ENCODE measurements at places on chromosomes 4 and X. TPM values are rescaled to one million over a fixed set of nuclear protein-coding genes. Genes with fewer than 3 reads are reported as not detected.

GRCh38 chr4:48899950-48900349, 6.6 kb downstream of the OCIAD2 start:
- DNase-seq, result no peak

GRCh38 chrX:30302956-30303355, 6.2 kb downstream of the NR0B1 start:
- DNase-seq, result peak; percentile 10

DNA sequence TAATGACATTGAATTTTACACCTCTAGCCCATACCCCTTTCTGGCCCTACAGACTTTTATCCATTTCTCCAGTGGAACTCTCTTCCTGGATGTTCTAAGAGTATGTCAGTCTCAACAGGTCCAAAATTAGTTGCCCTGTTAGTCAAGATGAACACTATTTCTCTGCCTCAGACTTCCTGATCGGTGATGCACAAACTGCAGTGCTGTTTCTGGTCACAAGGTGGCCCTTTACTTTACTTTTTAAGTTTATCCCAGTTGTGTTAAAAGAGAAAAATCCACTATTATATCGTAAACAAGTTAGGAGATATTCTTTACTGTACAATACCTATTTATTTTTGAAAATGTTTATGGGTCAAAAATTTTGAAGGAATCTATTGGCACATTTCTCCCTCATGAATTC, 13.1 kb downstream of the TCEAL7 start:
- peak; percentile 29 for DNase-seq

- DNase-seq, result no peak
These were observed 83.5 kb upstream of the AFF2 start for GRCh38 chrX:148416931-148417330.

GRCh38 chr4:138596896-138597295, 354.7 kb upstream of the SLC7A11 start:
- peak; percentile 73 for DNase-seq

GRCh38 chrX:35340465-35340864, 397.9 kb downstream of the FAM47B start:
- DNase-seq, result no peak

The CRLF2 gene
- polyA plus RNA-seq, result not detected

GRCh38 chr4:146134761-146135445, 40.6 kb upstream of the LSM6 start:
- peak; percentile 9 for DNase-seq

The ZNF518B gene
- 12.1 TPM for polyA plus RNA-seq

DNA sequence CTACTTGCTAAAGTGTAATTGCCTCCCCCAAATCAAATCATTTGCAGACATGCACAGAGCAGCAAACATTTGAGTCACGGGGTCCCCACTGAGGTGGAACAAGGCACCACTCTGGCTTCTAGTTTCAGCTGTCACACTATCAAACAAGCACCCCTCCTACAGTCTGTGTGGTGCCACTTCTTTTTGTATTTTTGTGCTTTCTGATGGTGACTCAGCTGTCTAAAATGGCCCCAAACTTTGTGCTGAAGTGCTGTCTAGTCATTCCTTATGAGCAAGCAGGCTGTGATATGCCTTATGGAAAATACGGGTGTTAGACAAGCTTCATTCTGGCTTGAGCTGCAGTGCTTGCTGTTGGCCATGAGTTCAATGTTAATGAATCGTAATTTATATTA, 15.4 kb downstream of the IGFBP7 start:
- DNase-seq, result no peak

The TRIML1 gene
- not detected for polyA plus RNA-seq

DNA sequence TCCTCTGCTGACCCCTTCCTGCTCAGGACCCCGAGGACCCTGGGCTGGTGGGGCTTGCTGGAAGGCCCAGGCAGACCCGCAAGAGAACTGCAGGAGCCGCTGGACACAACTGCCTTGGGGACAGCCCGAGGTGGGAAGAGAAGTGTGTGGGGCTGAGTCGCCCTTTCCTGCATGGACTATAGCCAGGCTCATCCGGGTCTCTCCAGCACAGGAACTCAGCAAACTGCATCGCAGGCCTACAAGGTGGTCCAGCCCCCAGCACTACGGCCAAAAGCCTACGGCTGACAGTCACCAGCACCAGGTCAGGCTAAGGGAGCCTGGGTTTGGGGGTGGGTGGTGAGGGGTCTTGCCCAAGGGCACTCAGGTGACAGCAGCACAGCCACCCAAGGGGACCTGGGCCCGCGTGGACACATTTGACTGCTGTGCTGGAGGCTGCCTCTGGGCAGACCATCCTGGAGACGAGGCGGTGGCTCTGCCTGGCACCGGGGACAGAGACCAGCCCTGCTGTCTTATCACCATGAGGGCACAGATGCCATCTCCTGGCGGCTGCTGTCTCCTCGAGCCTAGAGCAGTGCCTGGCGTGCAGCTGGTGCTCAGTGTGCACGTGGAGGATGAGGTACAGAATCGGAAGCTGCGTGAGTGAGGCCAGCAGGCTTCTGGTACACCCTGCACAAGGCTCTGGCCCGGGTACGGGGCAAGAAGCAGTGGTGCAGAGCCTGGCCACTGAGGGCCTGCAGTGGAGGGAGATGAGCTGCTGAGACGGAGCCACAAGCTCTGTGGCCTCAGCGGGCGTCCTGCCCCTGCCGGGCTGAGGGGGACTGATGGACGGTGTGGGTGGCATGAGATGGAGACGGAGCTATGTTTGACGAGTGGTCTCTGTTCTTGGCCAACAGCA, 15.1 kb downstream of the LRPAP1 start:
- DNase-seq, result no peak

GRCh38 chr4:6840062-6840976, 57.8 kb downstream of the KIAA0232 start:
- no peak for DNase-seq

DNA sequence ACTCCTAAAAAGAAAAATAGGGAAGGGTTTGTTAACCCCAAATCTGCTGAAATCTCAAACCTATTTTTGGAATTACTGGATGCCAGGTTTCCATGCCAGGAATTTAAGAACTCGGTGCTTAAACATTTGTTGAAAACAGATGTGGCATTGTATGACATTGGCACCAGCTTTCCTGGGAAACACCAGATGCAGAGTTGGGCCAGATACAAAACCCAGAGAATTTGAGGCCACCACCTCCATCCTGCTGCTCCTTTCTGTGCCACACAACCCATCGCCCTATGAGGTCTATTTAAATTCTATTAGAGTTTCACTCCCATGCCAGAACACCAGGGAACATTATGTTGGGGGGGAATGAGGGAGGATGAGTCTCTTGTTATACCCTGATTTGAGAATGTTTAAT, 71.7 kb downstream of the ARAP2 start:
- DNase-seq, result peak; percentile 19

GRCh38 chr4:33470805-33471204, 2750.6 kb downstream of the PCDH7 start:
- DNase-seq, result no peak

DNA sequence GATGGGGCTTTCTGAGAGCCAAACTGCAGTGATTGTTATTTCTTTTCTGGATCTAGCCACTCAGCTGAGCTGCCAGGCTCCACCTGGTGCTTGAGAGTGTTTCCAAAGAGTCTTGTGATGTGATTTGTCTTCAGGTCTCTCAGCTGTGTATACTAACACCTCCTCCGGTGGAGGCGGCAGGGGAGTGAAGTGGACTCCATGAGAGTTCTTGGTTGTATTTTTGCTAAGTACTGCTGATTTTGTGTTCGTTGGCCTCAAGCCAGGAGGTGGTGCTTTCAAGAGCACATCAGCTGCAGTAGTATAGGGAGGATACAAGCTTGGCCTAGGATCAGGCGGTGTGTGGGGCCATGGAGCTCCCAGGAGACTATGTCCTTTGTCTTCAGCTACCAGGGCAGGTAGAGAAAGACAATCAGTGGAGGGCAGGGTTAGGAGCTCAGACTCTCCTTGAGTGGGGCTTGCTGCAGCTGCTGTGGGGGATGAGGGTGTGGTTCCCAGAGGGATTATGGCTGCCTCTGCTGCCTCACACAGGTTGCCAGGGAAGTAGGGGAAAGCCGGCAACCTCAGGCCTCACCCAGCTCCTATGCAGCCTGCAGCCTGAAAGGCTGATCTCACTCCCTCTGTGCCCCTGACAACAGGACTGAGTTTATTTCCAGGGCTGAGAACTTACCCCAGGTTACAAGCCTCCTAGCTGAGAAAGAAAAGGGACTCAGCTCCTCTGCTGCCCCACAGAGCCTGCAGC, 62.4 kb downstream of the NPFFR2 start:
- no peak for DNase-seq

- DNase-seq, result no peak
These were observed 67.6 kb upstream of the CTSO start for GRCh38 chr4:156021298-156021697.

- DNase-seq, result no peak
These were observed 25.5 kb upstream of the UVSSA start for GRCh38 chr4:1321486-1321885.

DNA sequence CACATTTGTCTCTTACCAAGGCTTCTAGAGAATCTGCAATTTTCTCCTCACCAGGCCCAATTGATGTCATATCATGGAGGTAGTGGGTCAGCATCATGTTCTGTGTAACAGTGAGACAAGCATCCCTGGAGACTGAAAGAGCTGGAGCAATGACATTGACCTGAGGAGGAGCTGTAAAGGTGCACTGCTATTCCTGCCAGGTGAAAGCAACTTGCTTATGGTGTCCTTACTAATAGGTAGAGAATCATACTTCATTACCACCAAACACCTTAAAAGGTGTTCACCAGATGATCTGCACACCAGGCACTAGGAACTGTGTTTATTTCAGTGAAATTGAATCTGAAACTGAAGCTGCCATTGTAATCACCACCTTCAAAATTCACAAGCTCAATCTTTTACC, 188.7 kb downstream of the AFAP1 start:
- no peak for DNase-seq

DNA sequence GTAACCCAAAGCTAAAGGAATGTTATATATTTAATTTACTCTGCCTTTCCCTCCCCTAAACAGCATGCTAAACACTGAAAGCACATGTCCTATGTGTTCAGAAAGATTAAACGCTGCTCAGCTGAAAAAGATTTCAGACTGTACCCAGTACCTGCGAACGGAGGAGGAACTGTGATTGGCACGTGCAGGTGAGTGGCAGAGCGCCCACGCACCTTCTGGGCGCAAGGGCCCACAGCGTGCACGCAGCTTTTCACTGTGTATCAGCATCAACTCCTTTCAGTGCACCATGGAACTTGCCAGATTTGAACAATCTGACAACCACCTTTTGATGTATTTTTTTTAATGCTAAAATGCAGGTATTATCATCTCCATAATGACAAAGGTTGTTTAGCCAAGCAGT, 87.7 kb downstream of the RFC1 start:
- DNase-seq, result no peak

DNA sequence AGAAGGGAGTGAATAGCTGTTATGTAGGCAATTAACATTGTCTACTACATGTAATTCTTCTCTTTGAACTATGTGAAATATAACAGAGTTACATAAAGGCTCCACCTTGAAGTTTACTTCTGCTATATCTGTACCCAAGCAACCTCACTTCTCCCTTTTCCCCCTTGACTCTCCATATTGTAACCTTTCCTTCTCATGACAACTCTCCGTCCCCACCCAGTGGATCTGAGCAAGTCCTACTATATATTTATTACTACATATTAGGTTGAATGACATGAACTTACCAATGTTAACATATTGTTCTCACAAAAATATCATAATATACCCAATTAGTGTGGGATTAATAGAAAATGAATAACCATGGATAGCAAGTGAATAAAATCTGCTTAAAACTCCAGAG, 93.2 kb upstream of the ATP8A1 start:
- DNase-seq, result peak; percentile 11

GRCh38 chrX:69238887-69239231, 73.6 kb upstream of the PJA1 start:
- no peak for DNase-seq

DNA sequence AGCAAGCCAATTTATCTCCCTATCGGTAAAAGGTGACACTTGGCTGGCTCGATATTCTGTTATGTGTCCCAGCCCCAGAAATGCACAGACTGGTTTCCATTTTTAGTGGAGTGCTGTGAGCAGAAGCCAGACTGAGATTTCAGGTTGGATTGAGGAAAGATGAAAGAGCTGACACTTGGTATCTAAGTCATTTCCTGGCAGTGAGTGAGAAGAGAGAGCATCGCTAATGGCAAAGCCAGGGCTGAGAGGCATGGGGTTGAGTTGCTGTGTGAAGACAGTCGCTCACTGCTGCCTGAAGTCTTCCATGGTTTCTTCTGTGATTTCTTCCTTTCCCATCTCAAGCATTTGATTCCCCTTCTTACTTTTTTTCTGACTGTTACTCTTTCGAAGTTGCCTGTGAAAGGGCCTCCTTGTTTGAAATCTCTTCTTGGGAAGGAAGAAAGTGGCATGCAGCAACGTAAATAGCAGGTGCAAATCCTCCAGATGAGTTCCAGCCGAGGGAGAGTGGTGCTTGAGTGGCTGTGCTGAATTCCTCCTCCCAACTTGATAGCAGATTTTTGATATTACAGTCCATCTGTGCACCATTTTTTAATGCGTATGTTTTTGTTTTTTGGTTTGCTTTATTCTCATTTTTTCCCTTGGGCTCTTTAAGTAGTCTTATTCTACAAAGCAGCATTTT, 109.2 kb upstream of the LIMCH1 start:
- no peak for DNase-seq

DNA sequence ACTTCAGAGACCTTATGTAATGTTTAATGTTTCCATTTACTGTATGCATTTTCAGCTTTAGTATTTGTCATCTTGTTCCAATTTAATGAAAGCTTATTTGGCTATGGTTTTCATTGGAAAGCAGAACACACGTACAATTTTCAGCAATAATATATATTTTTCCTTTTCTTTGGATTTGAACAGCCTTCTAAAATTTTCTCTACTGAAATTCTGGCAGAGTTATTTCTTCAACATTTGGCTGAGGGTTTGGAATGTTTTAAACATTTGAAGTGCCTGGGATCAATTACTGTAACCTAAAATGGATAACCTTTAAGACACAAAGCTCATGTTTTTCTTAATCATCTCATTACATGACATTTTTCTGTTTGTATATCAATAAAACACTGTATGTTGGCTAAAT, 156.9 kb downstream of the TENM3 start:
- DNase-seq, result no peak

DNA sequence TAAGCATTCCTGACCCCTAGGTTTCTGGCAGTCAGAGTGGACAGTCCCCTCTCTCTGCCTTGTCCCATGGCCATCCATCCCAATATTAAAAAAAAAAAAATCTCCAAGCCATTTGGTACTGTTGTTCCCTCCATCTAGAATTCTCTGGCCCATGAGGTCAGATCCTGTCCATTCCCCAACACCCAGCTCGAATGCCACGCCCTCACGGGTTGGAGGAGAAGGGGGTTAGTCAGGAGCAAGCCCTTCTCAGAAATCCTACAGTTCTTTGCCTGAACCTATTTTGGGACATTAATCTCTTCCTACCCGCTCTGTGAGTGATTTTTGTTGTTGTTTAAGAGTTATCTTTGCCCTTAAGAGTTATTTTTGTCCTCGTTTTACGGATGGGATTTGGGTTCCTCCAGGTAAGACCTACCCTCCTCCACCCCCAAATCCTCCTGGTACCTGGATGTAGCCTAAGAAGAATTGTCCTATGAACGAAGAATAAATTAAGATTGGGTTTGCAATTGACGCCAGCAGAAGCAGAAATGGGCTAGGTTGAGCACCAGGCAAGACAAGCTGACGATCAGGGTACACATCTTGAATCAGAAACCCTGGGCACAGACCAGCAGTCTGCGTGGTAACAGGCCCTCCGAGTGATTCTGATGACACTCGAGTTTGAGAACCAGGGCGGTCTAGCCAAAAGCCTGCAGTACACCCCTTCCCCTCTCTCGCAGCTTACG, 977 bp downstream of the RNF175 start:
- no peak for DNase-seq

GRCh38 chrX:42992199-42992943, 214.4 kb upstream of the PPP1R2C start:
- no peak for DNase-seq

GRCh38 chr4:72629540-72629939, 60.5 kb upstream of the ADAMTS3 start:
- DNase-seq, result no peak

The NDP gene
- polyA plus RNA-seq, result 1.1 TPM

All from hindlimb muscle (tissue), 1 donor.